ENCODE measurements at places on chromosomes 4 and X.

DNA sequence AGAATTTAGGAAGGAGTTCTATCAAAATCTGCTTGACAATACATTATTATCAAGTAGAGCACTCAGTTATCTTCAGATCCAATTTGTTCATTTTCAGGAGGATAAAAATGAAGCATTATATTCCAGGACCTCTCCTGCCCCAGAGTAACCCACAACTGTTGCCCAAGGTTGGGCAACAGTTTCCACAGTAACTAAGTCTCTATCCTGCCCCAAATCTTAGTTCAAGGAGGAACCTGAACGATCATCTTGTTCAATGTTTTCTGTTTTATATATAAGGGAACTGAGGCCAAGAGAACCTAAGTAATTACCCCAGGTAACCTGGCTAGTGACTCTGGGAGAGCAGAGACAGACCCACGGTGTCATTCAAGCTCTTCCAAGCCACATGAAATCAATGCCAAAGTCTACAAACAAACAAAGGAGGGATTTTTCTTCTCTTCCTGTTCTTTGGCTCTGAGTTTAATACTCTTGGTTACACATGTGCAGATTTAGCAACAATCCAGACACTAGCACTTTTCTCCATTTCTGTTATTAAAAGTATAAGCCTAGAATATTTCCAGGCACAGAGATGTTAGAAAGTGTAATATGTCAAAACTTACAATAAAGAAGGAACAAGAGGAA, 105.6 kb downstream of the C4orf51 start:
- DNase-seq = no peak

DNA sequence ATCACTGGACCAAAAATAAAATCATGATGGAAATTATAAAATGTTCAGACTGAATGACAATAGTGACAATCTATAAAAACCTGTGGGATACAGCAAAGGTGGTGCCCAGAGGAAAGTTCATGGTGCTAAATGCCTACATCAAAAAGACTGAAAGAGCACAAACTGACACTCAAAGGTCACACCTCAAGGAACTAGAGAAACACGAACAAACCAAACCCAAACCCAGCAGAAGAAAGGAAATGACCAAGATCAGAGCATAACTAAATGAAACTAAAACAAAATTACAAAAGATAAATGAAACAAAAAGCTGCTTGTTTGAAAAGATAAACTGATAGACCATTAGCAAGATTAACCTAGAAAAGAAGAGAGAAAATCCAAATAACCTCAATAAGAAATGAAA, 78.7 kb downstream of the ANAPC10 start:
- DNase-seq = no peak

GRCh38 chrX:31423609-31424189, 351.9 kb upstream of the FTHL17 start:
- DNase-seq = no peak

DNA sequence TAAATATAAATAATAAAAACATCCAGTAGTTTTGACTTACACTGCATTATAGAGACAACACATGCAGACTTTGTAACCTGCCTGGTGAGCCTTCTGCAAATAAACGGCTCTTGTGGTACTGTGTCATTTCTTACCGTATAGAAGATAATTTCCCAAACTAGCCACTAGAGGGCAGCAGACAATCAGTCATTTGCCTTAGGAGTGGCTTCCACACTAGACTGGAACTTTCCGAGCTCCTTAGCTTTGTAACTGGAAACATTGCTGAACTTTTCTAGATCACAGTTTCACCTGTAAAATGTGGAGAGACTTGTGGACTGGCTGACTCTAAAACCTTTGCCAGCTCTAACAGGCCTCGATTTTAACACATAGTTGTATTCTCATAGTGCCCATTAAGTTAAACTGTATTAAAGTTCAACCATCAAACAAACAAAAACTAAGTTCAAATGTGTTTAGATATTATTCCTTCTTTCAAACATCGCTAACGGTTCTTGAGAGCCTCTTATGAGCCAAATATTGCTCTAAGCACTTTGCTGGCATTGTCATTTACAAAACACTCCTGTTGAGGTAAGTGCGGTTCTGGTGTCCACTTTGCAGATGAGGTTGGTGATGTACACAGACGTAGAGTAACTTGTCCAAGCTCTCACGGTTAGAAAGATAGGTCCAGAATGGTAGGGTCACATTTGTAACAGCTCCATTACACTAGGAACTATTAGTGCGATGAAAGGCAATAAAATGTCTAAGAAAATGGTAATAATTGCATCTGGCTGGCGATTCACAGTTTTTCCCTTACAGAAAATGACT, 345.5 kb downstream of the ANK2 start:
- no peak for DNase-seq

DNA sequence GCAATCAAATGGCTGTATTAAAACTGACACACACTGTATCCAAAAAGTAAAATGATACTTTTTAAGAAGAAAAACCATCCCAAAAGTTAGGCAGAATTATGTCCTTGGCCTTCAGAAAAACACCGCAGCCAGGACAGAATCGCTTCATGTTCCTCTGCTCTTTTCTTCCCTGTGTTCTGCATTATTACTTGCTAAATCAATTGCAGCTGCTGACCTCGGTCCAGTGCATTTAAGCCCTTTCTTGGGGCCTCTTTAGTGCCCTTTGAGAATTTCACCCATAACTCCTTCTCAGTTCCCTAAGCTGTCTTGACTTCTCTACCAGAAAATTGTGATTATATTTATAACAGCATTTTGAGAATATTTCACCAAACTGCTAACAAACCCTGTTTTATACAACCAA, 696.9 kb downstream of the PCDH7 start:
- no peak for DNase-seq

- DNase-seq = no peak
Measured at GRCh38 chrX:16873106-16873505, 2.9 kb upstream of the RBBP7 start.

GRCh38 chrX:115368876-115369275, 79.4 kb downstream of the LUZP4 start:
- DNase-seq = no peak

GRCh38 chr4:8439914-8440491, 520 bp downstream of the ACOX3 start:
- DNase-seq = no peak

DNA sequence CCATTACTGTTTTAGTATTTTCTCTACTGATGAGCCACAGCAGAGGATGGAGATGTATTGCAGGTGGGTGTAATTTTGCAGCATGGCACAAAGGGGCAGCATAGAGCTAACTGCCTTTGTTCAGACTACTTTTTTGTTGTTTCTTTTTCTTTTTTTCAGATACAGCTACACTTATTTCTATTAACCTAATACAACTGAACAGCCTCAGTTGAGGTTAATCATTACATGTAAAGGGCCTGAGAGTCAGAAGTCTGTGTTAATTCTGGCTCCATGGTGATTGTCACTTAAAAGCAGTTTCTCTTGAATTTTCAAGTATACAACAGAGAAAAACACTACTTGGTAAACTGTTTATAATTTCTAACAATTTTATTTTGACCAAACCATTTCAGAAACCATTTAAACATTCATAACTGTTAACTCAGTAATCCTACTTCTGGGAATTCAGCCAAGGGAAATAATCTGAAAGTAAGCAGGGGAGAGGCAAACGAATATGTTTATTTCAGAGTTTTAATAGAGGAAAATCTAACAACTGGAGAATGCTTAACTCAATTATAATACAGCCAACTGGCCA, 13.9 kb upstream of the PPEF2 start:
- DNase-seq = no peak

- no peak for DNase-seq
Measured at GRCh38 chr4:1752284-1753041, 31.1 kb downstream of the TACC3 start.

DNA sequence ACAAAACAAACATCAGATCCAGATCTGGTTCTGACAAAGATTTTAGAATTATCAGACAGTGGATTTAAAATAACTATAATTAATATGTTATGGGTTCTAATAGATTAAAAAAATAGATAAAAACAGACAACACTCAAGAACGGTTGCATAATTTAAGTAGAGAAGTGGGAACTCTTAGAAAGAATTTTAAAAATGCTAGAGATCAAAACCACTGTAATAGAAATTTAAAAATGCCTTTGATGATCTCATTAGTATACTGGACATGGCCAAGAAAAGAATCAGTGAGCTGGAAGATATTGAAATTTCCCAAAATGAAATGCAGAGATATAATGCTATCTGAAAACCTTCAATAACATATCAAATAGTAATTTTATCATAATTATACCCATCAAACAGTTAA, 28.3 kb upstream of the DYNLT3 start:
- DNase-seq = no peak

- DNase-seq = no peak
Measured at GRCh38 chr4:101288365-101289145, 58.8 kb downstream of the PPP3CA start.

- DNase-seq = no peak
Measured at GRCh38 chr4:85495621-85496020, 20.7 kb downstream of the ARHGAP24 start.

GRCh38 chr4:62075521-62075920, 875.4 kb downstream of the ADGRL3 start:
- DNase-seq = no peak

- DNase-seq = no peak
Measured at GRCh38 chr4:147535124-147535523, 54.2 kb downstream of the EDNRA start.

- DNase-seq = no peak
Measured at GRCh38 chr4:82975792-82976191, 34.8 kb downstream of the LIN54 start.

DNA sequence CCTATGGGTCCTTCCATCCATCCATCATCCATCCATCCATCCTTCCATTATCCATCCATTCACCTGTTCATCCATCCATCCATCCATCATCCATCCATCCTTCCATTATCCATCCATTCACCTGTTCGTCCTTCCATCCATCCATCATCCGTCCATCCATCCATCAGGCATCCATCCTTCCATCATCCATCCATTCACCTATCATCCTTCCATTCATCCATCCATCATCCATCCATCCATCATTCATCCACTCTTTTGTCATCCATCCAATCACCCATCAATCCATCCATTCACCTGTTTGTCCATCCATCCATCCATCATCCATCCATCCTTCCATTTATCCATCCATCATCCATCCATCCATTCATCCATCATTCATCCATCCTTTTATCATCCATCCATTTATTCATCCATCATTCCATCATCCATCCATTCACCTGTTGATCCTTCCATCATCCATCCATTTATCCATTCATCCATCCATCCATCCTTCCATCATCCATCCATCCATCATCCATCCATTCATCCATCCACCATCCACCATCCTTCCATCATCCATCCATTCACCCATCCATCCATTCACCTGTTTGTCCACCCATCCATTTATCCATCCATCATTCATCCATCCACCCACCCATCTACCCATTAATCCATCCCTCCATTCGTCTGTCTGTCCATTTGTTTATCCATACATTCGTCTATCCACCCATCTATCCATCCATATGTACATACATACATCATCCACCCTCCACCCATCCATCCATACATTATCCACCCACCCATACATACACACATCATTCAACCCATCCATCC, 34.8 kb downstream of the SH3TC1 start:
- DNase-seq = no peak

- DNase-seq = no peak
Measured at GRCh38 chr4:106266201-106266600, 49.8 kb downstream of the TBCK start.

GRCh38 chr4:149794352-149794751, 21.3 kb downstream of the IQCM start:
- no peak for DNase-seq

DNA sequence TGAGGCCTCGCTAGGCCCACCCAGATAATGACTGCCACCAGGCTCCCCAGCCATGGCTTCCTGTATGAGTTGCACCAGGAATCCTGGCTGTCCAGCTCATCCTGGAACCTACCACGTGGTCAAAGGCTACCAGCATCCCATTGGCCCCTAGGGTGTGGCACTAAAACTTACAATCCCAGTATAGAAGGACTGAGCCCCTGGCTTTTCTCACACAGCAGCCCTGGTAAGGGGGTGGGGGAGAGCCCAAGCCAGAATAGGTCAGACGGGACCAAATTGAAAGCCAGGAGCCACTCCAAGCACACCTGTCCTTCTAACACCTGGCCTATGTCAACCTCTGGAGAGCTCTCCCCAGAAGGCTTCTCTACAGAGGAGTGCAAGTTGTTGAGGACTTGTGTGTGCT, 269.3 kb upstream of the AGTR2 start:
- DNase-seq = no peak

All from activated CD4-positive, alpha-beta T cell treated with anti-CD3 and anti-CD28 coated beads for 1 hour (primary cell).